ENCODE measurements at places on chromosomes 1 and 21.

DNA sequence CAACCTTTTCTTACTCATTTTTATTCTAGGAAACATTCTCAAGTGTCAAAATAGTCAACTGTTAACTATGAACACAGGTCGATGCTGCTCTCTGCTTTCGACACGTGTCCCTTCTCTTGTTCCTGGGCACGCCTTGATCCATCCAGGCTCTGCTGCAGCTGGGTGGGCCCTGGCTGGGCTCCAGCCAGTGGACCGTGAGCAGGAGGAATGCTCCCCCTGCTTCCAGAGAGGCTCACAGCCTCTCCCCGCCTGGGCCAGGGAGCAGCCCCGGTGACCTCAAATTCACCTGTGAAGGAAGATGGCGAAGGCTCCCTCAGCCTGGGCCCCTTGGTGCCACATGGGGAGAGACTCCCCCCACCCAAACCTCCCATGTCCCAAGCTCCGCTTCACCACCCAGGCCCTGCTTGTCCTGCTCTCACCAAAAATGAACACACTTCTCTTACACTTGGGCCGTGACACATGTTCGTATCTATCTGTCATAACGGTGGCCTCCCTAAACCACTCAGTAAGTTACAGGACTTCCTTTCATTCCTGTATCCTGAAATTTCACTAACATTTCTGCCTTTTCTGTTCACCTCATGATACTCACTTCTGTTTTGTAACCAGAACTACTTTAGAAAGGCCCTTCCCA, 24.6 kb upstream of the ADARB1 start:
- DNase-seq: no peak

- DNase-seq: no peak
Observed at GRCh38 chr1:66951513-66951912, 26.7 kb downstream of the MIER1 start.

DNA sequence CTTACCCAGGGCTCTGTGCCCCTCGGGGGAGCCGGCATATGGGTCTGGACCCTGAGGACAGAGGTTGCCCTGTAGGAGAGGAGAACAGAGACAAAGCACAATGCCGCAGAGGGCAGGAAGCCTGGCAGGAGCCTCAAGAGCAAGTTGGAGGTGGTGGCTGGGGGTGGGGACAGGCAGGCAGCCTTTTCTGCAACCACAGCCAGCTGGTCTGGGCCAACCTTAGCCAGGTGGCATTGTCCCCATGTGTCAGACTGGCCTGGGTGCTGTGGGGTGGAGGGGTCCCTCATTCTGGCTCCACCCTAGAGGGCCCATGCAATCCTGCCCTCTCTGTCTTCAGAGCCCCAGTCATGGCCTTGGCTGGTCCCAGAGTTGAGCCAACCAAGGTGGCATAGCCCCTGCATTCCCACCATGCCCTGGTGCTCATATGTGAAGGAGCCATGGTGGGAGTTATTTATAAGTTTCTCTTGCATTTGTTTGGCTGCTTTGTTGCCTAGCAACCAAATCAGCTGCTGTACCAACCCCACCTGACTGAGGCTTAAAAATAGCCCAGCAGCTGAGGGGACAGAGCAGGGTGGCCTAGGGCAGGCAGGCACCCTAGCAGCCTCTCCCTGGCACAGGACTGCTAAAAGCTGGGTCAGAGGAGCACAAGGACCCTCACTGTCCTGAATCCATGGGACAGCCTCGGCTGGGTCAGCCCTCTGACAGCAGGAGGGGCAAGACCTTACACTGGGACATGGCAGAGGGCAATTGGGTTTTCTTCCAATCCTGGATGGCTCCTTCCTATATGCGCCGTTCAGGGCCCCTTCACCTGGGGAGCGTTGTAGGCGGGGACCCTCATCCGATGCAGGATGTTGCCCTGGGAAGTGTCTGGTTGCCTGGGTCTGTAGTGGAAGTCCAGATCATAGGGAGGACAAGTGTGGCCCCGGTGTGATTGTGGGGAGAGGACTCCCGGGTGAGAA, 19.5 kb downstream of the MAP7D1 start:
- no peak for DNase-seq

DNA sequence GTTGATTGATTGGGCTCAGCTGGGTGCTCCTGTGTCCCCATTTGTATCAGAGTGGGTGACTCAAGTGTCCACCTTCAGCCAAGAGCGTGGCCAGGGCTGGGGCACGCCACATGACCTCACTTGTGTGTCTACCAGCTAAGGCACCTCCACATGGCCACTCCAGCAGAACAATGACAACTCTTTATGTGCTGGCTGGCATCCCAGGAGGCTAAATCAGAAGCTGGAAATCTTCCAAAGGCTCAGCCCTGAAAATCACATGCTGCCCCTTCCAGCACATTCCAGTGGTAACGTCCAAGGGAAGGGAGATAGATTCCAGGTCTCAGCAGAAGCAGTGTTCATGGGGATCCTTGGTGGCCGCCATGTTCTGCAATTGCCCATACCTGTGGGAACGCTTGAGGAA, 585.5 kb downstream of the AJAP1 start:
- no peak for DNase-seq

- no peak for DNase-seq
Observed at GRCh38 chr21:17572431-17572830, 40.3 kb downstream of the BTG3 start.

DNA sequence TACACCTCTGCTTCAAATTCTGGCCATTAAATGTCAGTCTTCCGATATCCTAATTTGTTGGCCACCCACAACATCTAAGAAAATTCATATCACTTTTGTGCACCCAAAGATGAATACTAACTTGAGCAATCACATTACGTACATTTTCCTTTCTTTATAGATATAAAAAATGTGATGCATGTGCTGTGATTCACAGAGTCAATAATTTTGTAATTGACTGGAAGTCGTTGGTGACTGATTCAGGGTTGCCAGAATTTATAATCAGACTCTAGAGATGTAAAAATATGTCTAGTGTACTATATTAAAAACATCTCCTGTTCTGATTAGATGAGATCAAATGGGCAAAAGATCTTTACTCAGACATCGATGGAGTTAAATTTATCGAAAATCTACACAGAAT, 150.0 kb upstream of the KCTD3 start:
- DNase-seq: no peak

DNA sequence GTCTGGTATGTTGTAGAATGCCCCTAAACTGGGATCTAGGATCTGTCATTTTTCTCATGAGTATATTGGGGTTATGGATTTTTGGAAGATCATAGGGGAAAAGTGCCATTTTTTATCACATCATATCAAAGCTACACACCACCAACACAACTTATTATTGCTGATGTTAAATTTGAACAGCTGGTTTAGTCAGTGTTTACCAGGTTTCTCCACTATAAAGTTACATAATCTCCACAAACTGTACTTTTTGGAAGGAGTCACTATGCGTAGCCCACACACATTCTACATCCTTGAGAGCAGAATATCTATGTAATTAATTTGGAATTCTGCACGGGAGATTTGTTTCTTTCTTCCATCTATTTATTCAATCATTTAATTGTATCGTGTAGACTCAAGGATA, 35.2 kb downstream of the RC3H1 start:
- DNase-seq: no peak

DNA sequence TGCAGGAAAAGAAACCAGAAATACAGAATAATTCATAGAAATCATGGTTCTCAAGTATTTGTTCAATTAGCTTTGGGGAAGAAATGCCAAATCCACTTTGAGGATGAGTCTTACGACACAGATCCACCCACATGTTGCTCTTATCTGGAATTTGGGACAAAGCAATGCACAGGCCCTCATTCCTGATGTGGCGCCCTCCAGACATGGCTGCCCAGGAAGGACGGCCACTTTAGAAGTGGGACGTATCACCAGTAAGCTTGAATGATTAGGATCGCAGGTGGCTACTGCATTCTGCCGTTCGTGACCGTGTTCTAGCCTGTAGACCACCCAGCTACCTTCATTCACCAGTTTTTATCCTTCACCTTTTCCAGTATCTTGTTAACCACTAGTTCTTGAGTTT, 20.1 kb upstream of the NCMAP start:
- DNase-seq: no peak

DNA sequence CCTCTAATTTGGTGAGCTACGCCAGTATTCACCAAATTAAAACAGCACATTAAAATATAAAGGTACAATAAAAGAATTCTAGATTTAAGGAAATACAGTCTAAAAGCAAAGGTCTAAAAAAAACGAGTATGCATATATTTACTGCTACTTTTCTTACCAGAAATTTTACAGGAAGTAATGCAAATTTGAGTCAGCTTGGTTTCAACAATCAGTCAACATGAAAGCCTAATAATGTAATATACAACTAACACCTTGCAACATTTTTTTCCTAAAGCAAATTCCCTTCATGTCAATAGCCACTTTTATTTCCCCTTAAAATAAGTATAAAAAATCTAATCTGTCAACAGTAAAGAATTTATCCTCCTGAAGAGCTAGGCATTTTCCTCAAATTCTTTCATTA, 11.9 kb downstream of the PTP4A2 start:
- DNase-seq: no peak

- peak; percentile 64 for DNase-seq
Observed at GRCh38 chr1:159092036-159092760, 15.6 kb upstream of the AIM2 start.

Data from hematopoietic multipotent progenitor cell (in vitro differentiated cells).